Stimulated activated CD8-positive, alpha-beta memory T cell treated with anti-CD3 and anti-CD28 coated beads, Interleukin-2, amount 100 ng/mL, for 1 hour (primary cell): ENCODE measurements at places on chromosomes 13 and 19.

- no peak for DNase-seq
Measured at GRCh38 chr19:7665076-7665475, 3.8 kb upstream of the RETN start.

DNA sequence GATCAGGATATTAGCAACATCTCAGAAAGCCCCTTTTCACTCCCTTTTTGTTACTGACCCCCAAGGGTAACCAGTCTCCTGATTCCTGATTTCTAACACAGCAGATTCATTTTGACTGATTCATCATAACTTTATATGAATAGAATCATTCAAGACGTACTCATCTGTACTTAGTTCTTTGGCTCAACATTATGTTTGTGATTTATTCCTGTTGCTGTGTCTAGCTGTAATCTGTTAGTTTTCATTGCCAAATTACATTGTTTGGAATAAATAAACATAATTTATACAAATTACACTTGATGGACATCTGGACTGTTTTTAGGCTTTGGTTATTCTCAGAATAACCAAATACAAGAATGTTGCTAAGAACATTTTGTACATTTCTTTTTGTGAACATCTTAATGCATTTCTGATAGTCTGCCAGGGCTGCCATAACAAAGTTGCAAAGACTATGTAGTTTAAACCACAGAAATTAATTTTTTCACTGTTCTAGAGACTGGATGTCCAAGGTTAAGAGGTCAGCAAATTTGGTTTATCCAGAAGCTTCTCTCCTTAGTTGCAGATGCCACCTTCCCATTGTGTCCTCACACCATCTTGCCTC lies 62.8 kb upstream of the EDNRB start:
- no peak for DNase-seq

GRCh38 chr19:45173816-45174215 lies 4.2 kb downstream of the TRAPPC6A start:
- no peak for DNase-seq

GRCh38 chr13:99103536-99103935 lies 97.1 kb upstream of the UBAC2 start:
- DNase-seq: no peak

GRCh38 chr13:38372820-38373383 lies 23.3 kb downstream of the UFM1 start:
- no peak for DNase-seq

- DNase-seq: peak; percentile 51
Measured at GRCh38 chr19:1470305-1471009, 8.6 kb downstream of the C19orf25 start.

- no peak for DNase-seq
Measured at GRCh38 chr13:20672772-20673171, 30.7 kb upstream of the IL17D start.
